ENCODE measurements at places on chromosomes 2 and 18.

DNA sequence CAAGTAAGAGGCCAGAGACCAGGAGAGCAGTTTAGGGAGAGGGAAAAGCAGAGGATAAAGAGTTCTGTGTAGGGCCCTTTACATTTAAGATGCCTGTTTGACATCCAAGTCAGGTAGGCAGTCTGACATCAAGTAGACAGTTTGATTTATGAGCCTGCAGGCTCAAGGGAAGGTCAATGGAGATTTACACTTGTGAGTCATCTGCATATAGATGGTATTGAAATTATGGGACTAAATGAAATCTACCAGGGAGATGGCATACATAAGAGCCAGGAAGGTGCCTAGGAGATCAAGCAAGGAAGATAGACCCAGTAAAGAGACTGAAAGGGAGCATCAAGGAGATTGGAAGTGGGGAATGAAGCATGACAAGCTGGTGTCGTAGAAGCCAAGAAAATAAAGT is 212.4 kb upstream of the PKDCC start:
- no peak for DNase-seq

DNA sequence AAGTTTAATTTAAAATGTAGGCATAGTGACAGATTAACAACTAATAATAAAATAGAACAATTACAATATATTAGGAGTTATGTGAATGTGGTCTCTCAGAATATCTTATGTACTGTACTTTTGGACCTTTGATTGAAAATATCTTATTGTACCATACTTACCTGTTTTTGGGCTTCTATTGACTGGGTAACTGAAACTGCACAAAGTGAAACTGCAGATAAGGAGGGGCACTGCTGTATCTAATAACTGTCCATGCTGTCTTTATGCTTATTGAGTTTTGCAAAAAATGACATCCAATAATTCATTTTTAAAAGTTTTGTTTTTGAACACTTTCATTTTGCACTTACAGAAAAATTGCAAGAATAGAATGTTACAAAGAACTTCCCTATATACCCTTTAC is 19.9 kb downstream of the BIRC6 start:
- DNase-seq = no peak

DNA sequence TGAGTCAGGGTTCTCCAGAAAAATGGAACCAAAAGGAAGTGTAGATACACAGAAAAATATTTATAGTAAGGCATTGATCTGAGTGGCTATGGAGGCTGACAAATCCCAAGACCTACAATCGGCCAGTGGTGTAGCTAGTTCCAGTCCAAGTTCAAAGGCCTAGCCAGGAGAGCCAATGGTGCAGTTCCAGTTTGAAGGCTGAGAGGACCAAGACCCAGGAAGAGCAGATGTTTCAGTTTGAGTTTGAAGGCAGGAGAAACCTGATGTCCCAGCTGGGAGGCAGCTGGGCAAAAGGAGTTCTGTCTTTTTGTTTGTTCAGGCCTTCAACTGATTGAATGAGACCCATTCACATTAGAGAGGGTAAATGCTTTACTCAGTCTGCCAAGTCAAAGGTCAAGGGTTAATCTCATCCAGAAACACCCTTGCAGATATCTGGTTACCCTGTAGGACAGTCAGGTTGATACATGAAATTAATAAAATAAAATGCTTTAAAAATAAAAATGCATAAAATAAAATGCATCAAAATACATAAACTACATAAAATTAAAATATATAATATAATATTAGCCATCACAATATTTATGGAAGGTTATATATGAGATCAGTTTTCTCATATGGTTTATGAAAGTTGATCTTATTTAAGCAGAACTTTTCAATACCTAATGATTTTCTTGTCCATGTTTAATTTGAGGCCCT is 38.7 kb downstream of the KCNE4 start:
- DNase-seq = no peak

DNA sequence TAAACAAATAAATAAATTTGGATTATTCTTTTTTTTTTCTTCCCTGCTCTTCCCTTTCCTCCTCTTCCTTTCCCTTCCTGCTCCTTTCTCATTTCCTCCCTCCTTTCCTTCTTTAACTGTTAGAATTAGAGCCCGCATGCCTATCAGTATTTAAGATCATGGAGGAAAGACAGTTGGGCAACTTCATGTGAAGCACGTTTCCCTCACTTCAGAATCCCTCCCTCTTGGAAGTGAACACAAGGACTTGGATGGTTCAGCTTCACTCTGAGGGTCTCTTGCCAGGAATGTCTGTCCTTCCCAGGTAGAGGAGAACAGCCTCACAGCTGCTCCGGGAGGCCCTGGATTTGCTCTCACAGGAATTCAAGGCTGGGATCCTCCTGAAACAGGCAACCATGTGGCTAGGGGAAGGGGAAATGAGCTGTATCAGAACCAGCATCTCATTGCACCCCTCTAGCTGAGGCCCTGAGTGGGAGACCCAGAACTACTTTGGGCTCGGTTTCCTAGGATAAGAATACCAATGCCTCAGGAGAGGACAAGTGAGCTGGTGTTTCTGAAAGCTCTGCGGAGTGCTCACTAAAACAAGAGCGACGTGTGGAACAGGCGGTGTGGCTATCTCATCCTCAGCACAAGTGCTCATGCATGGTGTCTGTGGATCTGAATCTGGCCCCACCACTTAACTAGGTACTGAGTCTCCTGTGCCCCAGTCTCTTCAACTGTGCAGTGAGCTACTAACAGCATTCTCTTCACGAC is 230.5 kb downstream of the MYCN start:
- no peak for DNase-seq

DNA sequence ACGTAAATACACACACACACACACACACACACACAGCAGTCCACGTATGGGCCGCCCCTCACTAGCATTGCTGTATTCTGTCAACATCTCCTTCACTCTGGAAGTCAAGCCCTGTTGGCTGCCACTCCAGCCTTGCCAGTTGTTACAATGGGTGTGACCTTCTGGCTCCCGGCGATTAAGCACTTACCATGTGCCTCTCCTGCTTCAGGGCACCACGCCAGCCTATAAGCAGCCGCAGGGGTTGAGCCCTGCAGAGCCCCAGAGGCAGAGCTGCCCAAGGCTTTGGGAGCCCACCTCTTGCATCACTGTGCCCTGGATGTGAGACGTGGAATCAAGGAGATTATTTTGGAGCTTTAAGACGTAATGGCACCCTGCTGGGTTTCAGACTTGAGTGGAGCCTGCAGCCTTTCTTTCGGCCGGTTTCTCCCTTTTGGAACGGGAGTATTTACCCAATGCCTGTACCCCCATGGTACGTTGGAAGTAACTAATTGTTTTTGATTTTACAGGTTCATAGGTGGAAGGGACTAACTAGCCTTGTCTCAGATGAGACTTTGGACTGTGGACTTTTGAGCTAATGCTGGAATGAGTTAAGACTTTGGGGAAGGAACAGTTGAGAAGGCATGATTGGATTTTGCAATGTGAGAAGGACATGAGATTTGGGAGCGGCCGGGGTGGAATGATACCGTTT is 54.5 kb upstream of the ROCK2 start:
- DNase-seq = no peak

GRCh38 chr2:19894134-19894792 is 7.5 kb downstream of the TTC32 start:
- DNase-seq = no peak
